ENCODE measurements at places on chromosomes 5 and 9.

DNA sequence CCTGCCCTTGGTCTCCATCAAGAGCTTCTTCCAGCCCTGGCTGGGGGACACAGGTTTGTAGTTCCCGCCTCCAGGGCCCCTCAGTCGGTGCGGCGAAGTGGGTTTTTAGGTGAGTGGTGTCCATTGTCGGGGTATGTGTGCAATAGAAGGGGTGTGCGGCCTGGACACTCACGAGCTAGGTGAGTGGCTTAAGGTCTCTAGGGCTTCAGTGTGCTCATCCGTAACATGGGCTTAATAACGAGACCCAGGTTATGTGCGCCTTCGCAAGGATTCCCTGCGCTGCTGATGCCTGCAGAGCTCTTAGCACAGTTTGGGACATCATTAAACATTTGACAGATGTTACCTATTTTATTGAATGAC is 656 bp downstream of the CEP78 start:
- no peak for DNase-seq

- DNase-seq = no peak
Measured at GRCh38 chr5:589588-589987, 22.6 kb upstream of the CEP72 start.

- no peak for DNase-seq
Measured at GRCh38 chr5:89036166-89036565, 153.2 kb upstream of the MEF2C start.

- DNase-seq = no peak
Measured at GRCh38 chr5:14227513-14227912, 84.4 kb downstream of the TRIO start.

GRCh38 chr9:19600538-19600937 is 188.3 kb downstream of the SLC24A2 start:
- no peak for DNase-seq

- DNase-seq = no peak
Measured at GRCh38 chr9:123228967-123229366, 39.4 kb downstream of the STRBP start.

DNA sequence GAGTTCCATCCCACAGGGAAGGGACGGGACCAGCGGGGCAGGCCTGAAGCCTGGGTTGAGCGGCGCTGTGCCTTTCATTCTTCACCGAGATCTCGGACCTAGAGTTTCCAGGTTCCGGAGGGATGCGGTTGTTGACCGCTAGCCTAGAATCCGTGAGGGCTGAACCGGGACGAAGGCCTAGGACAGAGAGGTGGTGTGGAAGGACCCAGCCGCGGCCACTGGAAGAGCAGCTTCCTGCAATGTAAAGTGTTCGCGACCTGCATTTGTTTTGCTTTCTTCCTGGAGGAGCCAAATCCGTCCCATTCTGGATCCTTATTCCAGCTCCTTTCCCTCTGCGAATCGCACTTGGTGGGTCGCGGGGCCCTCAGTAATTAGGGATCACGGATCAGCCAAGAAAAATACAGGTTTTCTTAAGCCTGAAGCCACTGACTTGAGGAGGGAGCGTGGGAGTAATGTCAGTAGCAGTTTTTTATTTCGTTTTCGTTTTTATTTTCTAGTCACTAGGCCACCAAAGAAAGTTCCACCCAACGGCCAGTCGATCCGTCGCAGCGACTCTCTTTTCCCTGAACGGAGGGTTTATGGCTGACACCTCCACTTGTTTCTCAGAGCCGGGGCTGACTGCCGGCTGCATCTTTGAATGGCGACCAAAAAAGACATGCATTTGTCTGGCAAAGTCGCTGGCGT is 48.6 kb downstream of the ANXA2R start:
- DNase-seq = peak; percentile 75

GRCh38 chr5:99061299-99061698 is 132.5 kb upstream of the CHD1 start:
- no peak for DNase-seq

GRCh38 chr9:121399126-121399882 is 29.3 kb upstream of the STOM start:
- DNase-seq = no peak
